ENCODE measurements at places on chromosomes 1 and 21. TPM values are rescaled to one million over a fixed set of nuclear protein-coding genes. Genes with fewer than 3 reads are reported as not detected.
A peak's percentile ranks its signal among the peaks of the same experiment; 100 is the strongest.

C8A gene
- total RNA-seq: not detected

DNA sequence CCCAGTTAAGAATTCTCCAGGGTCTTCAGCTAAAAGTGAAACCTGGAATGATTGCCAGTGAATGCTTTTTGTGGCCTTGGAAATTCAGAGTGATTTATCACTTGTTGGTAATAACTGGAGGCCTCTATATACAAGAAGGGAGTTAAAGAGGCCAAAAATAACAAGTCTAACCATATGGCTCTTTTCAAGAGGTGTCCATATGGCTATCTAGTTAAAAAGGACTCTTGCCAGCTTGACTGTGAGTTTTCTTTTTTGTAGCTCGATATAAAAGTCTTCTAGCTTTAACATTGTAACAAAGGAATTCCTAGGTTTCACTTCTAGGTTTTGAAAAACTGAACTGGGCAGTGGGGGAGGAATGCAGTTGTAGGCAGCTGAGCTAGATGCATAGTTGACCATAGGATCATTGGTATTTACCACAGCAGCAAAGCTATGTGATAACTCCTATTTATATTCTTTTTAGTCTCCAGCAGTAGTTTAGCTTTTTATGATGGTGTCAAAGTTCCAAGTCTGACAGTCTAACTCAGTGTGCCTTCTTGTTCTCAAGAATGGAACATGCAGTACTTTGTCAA lies 44.4 kb downstream of the CACHD1 start:
- no peak overlapping the region for H3K4me3 ChIP-seq
- DNase-seq: no peak

CACNA1E gene
- not detected for total RNA-seq

DNA sequence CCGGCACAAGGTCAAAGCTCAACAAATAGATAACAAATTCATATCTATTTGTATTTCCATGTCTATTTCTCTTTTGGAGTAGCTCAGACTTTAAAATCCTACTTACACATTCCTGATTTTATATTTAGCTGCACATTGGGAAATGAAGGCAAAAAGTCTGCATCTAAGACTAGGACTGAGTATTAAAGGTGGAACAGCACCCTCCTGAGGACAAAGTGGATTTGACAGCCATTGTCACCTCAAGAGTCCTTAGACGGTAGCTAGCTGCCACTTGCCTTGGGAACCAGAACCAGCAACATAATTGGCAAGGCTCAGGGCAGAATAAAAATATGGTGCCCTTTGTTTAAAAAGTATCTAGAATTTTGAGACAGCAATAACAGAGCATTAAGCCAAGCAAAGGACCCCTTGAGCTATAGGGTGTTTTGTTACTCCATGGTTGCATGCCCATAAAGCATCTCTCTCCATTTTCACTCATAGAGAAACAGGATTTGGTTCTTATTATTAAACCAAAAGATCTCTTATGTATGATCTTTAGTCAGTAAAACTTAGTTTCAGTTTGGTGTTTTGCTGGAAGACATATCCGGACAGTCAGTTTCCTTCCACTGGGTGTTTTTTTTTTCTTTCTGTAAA lies 30.0 kb upstream of the SGIP1 start:
- no peaks in the 10 kb centered on the region for H3K27me3 ChIP-seq
- H3K36me3 ChIP-seq: no peaks in the 10 kb centered on the region
- H3K4me3 ChIP-seq: no peak overlapping the region
- no peak for DNase-seq
- H3K27ac ChIP-seq: no peak overlapping the region

- peaks cover 9% of the 10 kb centered on the region for H3K27me3 ChIP-seq
- no peak overlapping the region for H3K27ac ChIP-seq
- no peaks in the 10 kb centered on the region for H3K4me1 ChIP-seq
- no peak for DNase-seq
- no peak overlapping the region for H3K4me3 ChIP-seq
- H3K36me3 ChIP-seq: no peaks in the 10 kb centered on the region
These were observed 231.7 kb upstream of the AJAP1 start for GRCh38 chr1:4422504-4423289.

GRCh38 chr1:91997607-91998195 lies 32.1 kb upstream of the EPHX4 start:
- no peak overlapping the region for H3K27ac ChIP-seq
- no peak overlapping the region for H3K4me3 ChIP-seq
- DNase-seq: no peak
- H3K36me3 ChIP-seq: no peaks in the 10 kb centered on the region
- no peaks in the 10 kb centered on the region for H3K4me1 ChIP-seq

- no peaks in the 10 kb centered on the region for H3K27me3 ChIP-seq
- peaks cover 42% of the 10 kb centered on the region for H3K4me1 ChIP-seq
- peaks cover 25% of the 10 kb centered on the region for H3K36me3 ChIP-seq
- peak overlapping the region; percentile 48 for H3K27ac ChIP-seq
- H3K4me3 ChIP-seq: no peak overlapping the region
- no peak for DNase-seq
These were observed 34.7 kb downstream of the THRAP3 start for GRCh38 chr1:36258960-36259344.

DNA sequence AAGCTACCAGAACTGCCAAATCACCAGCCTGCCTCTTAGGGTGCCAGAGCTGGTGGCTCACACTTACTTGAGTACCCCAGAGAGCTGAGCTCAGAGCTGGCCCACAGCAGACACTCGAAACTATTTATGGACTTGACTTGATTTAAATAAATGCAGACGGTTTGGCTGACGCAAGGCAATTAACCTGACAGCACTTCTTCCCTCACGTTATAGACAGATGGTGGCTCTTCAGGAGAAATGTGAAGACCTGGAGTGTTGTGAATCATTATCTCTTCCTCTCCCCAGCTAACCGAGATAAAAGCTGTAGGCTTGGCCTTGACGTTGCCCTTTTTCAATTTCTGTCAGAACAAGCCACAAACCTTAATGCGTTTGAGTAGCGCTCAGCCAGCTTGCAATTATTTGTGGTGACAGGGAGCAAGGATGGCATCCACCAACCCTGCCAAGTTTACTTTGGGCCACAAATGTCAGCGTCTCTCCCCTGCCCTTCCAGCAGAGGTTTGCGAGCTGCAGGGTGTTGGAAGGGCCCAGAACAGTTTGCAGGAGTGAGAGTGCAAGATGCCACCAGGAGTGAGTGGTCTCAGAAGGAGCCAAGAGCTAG lies 34.0 kb upstream of the BCAR3 start:
- no peaks in the 10 kb centered on the region for H3K4me1 ChIP-seq
- no peak overlapping the region for H3K4me3 ChIP-seq
- H3K27me3 ChIP-seq: no peaks in the 10 kb centered on the region
- DNase-seq: no peak
- H3K27ac ChIP-seq: no peak overlapping the region
- no peaks in the 10 kb centered on the region for H3K36me3 ChIP-seq

KCNK1 gene
- 9.1 TPM for total RNA-seq

KRTAP13-2 gene
- total RNA-seq: not detected

DNA sequence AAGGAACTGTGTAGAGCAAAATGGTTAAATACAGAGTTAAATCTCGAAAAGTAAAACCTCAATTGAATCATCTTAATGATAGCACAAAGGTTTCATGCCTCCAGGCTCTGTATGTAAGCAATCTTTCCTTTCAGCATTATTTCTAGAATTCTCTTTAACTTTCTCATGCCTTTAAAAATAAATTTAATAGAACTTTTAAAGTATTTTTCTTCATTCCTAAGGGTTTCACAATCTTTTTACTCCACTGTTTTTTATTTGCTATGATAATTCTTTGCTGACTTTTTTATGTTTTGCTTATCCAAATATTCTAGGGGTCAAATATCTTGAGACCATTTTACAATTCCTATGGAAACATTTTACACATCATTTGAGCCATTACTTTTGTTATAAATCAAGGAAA lies 288.0 kb downstream of the BACH1 start:
- H3K27ac ChIP-seq: no peak overlapping the region
- H3K36me3 ChIP-seq: no peaks in the 10 kb centered on the region
- no peak overlapping the region for H3K4me3 ChIP-seq
- no peaks in the 10 kb centered on the region for H3K4me1 ChIP-seq

DNA sequence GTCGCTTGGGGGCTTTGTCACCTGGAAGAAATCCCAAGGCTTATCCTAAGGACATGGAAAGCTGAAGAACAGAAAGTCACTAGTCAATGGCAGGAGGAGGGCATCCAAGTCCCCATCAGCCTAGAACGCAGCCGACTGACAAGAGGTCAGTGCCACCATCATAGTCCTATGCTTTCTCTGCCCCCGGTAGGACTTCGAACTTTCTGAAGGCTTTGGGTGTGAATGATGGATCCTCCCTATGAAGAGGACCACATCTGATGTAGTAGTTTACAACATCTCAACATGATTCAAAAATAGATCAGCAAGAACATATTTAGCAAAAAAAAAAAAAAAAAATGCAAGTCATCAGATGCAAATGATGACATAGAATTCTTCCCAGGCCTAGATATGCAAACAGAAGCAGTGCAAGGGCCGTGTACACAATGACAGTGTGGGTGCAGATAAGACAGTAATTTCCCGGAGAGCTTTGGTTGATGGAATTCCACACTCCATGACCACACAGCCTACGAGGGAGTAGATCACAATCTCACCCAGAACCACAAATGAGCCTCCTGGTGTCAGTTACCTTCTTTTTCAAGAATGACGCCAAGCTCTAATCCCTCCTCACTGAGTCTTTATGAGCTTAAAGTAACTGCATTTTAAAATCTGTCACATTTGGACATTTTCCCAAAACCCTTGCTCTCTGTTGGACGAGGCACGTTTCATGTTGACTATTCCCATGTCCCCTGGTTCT lies 88.2 kb downstream of the PSMG1 start:
- H3K4me3 ChIP-seq: no peak overlapping the region
- H3K27ac ChIP-seq: peak overlapping the region; percentile 24
- H3K27me3 ChIP-seq: no peaks in the 10 kb centered on the region
- no peaks in the 10 kb centered on the region for H3K36me3 ChIP-seq
- no peak for DNase-seq
- H3K4me1 ChIP-seq: peaks cover 9% of the 10 kb centered on the region

DNA sequence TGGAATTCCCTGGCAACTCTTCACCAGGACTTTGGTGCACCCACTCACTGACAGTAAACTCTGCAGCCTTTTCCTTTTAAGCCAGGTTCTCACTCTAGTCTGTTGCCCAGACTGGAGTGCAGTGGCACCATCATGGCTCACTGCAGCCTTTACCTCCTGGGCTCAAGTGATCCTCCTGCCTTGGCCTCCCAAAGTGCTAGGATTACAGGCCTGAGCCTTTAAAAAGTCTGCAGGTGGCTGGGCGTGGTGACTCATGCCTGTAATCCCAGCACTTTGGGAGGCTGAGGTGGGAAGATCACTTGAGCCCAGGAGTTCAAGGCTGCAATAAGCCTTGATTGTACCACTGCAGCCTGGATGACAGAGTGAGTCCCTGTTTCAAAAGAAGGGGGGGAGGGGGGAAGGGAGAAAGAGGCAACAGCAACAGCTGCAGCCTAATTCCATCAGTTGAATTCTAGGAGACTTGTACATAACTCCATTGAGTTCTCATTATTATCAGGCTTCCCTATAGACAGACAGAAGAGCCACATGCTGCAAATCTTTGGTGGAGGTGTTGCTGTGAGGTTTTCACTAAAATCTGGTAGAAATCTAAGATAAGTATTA lies 8.1 kb upstream of the HNRNPR start:
- H3K36me3 ChIP-seq: no peaks in the 10 kb centered on the region
- no peak overlapping the region for H3K27ac ChIP-seq
- no peak for DNase-seq
- H3K4me3 ChIP-seq: no peak overlapping the region

GRCh38 chr1:54260810-54261209 lies 60.8 kb downstream of the MRPL37 start:
- no peaks in the 10 kb centered on the region for H3K27me3 ChIP-seq
- no peak overlapping the region for H3K4me3 ChIP-seq
- peaks cover 11% of the 10 kb centered on the region for H3K4me1 ChIP-seq

DNA sequence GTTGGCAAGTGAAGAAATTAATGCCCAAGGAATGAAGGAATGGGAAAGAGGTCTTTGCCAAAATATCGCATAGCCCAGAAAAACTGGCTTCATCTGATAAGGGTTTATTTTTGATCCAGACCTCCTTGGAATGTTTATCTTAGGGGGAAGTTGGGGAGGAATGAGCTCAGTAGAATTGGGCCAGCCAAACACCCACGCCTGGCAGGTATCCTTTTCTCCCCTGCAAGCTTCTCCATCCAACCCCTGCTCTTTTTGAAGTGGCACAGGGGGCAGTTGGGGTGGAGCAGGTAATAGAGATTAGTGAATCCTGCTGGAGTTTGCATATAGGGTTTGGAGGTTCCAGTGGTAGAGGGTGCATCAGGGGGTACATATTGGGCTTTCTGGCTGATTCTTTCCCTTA lies 21.1 kb downstream of the INTS3 start:
- H3K27me3 ChIP-seq: no peaks in the 10 kb centered on the region
- H3K36me3 ChIP-seq: peaks cover 68% of the 10 kb centered on the region
- DNase-seq: no peak
- no peak overlapping the region for H3K4me3 ChIP-seq
- H3K27ac ChIP-seq: peak overlapping the region; percentile 80
- peaks cover 34% of the 10 kb centered on the region for H3K4me1 ChIP-seq

DNA sequence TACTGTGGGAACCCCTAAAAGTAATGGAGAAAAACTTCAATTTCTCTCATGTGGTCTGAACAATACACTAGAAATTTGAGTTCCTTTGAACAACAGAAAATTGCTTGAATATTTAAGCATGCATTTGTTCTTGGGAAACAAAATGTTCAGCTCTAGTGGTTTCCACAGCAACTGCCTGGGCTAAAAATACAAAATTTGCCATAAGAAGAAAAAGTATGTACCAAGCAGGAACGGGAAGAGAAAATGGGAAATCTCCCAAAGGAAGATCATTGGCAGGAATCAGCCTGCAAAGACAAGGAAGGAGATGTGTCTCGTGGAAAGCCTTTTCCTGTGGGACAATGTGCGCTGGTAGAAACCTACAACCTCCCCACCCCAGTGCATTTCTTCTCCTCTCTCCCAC lies 119.0 kb upstream of the DPT start:
- no peaks in the 10 kb centered on the region for H3K27me3 ChIP-seq
- no peak overlapping the region for H3K4me3 ChIP-seq
- DNase-seq: no peak
- H3K36me3 ChIP-seq: no peaks in the 10 kb centered on the region

DNA sequence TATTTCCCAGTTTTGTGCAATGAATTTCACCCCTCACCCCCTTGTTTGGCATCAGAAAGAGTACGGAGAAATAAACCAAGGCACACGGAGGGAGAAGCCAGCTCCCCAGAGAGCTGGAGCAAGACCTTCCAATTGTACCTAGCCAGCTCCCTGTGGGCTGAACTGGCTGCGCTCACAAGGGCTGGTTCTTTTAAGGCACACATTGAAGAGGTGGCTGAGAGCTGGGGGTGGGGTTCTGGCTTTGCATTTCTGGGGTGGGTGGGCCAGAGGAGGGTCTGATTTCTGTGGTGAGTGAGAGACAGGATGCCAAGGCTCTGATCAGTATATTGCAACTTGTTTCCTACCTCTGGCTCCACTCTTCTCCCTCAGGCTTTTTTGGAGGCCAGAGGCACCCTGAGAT lies 39.5 kb upstream of the NFASC start:
- peaks cover 9% of the 10 kb centered on the region for H3K4me1 ChIP-seq
- no peak for DNase-seq
- no peaks in the 10 kb centered on the region for H3K36me3 ChIP-seq
- H3K4me3 ChIP-seq: no peak overlapping the region

KIAA0040 gene
- total RNA-seq: 13.4 TPM

All from suprapubic skin (tissue), 4 donors.